ENCODE measurements at places on chromosomes 5 and 9. TPM values are rescaled to one million over a fixed set of nuclear protein-coding genes. Genes with fewer than 3 reads are reported as not detected.

DNA sequence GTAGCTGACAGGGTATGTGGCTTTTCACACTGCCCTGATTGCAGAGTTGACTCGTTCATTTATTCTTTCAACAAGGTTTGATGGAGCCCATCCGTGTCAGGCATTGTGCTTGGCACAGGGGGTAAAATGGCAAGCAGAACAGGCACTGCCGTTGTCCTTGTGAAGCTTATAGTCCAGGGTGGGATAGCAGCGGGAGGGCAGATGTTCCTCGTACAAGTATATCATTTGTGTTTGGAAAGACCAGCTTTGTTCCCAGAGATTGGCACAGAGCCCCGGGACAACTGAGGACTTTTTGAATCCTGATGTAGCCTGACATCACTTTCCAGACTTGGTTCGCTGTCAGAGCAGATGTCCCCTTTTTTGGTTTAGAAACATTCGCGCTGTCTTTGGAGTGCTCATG lies 50.9 kb downstream of the MVB12B start:
- no peak for DNase-seq

- no peak for DNase-seq
These were observed 1187.1 kb upstream of the WWC1 start for GRCh38 chr5:167104351-167104750.

DNA sequence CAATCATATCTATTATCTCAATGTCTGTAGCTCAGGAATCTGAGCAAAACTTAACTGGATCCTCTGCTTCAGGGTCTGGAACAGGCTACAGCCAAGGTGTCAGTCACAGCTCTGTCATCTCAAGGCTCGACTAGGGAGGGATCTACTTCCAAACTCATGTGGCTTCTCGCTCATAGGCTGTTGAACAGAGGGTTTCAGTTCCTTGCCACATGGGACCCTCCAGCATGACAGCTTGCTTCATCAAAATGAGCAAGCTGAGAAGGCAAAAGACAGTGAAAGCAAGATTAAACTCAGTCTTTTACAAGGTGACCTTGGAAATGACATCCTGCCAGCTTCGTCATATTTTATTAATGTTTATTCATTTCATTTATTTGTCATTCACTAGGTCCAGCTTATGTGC lies 111.7 kb downstream of the GADD45G start:
- no peak for DNase-seq

DNA sequence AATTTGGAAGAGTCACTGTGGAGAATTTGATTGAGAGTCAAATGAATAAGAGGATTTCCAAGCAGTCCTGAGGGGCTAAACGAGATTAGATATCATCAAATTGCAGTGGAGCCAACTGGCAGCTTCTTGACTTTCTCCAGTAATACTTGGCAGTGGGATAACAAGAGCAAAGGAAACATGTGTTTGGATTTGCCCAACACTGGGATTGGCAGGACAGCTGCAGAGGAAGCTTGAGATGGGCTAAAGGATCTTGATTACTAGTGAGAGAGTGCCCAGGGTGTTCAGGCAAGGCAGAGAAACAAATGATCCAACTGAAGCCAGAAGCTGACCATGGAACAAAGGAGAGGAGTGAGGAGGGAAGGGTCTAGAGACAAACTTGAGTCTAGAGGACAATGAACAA lies 356.0 kb upstream of the ISL1 start:
- no peak for DNase-seq

DNA sequence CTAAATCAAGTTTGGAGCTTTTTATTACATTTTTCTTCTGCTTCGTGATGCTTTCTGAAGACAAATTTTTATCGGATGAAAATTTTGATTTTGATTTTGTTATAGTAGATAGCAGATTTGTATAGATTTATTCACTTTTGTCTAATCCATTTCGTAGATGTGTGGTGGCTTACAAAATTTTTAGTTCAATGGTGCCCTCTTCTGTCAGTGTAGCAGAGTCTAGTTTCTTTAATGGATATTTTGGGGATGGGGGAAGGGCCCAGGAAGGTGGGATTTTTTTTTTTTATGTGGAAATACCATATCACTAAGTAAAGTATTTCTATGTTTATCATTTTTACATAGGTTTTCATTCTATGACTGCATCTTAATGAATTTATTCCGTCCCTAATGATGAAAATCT lies 259.9 kb upstream of the TARS1 start:
- DNase-seq = peak; percentile 57

RAB3C gene
- not detected for total RNA-seq

SHB gene
- 13.9 TPM for total RNA-seq

GCNT4 gene
- 1.8 TPM for total RNA-seq

DNA sequence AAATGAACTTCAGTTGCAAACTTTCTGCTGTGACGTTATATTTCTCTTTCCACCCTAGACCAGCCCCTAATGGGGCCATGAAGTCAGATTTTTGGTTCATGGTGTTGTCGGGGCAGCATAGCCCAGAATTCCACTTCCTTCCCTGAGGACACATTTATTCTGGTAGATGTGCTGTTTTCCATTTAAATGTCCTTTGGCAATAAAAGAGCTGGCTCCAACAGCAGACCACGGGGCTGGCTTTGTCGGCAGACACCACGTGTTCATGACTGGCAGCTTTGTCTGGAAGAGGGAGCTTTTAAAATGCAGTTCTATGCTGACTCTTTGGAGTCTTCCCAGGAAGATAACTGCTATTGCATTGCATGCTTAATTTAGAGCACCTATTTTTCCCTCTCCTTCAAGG lies 17.6 kb upstream of the LCP2 start:
- DNase-seq = no peak

DNA sequence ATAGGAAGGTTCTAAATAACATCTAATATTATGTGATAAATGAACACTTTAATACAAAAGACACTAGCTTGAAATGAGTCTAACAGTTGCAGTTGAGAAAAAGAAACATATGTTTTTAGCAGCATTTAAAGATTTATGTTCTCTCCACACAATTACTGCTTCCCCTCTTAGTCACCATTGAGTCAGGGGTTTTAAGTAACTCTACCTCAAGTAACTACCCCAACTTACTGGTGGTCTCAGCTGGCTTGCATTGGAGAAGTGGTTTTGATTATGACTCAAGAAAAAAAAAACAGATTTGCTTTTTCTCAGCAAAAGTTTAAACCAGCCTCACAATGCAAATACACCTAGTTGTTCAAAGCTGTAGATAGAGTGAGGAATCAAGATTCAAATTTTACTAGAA lies 1216.5 kb upstream of the CDH9 start:
- DNase-seq = peak; percentile 1

DNA sequence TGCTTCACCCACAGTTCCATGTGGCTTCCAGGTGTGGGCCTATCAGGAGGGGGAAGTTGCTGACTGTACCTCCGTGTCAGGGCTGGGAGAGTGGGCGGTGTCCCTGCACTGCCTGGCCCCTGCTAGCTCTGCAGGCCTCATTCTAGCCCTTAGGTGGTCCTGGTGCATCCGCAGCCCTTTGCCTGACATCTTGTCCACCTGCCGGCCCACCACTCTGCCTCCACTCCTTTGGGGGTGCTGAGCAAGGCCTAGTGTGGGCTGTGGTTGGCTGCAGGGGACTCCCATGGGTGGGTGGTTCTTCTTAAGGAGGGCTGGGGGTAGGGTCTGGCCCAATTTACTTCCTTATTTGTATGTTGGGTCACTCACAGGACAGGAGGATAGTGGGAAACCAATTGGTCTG lies 66.9 kb downstream of the HSPA4 start:
- no peak for DNase-seq

NUTM2F gene
- not detected for total RNA-seq

GRCh38 chr5:12080761-12081160 lies 176.5 kb upstream of the CTNND2 start:
- no peak for DNase-seq

- no peak for DNase-seq
These were observed 309.2 kb downstream of the CTNND2 start for GRCh38 chr5:11595045-11595444.

DNA sequence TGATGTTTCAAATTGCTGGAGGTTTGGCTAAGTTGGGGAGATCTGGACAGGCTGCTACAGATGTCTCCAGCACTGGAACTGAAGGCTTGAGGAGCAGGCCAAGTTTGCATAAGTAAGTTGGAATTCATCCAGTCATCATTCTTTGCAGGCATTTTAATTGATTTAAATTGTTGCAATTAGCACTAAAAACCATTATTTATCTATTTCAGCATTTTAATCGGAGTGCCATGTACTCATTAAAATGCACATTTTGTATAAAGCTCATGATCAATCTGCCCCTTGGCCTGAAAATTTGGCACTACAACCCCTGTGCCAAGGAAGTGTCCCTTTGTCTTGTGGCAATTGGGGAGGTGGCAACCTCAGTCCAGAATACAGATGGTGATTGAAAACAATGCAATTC lies 320.2 kb downstream of the MAT2B start:
- no peak for DNase-seq

GRCh38 chr9:130681769-130682420 lies 11.7 kb upstream of the EXOSC2 start:
- no peak for DNase-seq
